MCF 10A (cell line): ENCODE measurements at places on chromosomes 7 and 10.

GRCh38 chr7:130901209-130901783 is 167.3 kb upstream of the KLF14 start:
- peaks cover 75% of the 10 kb centered on the region for H3K4me1 ChIP-seq
- H3K27me3 ChIP-seq, result no peaks in the 10 kb centered on the region
- peak overlapping the region; percentile 97 for H3K27ac ChIP-seq
- peak overlapping the region; percentile 59 for H3K4me3 ChIP-seq

- no peak overlapping the region for H3K27ac ChIP-seq
- no peak for DNase-seq
- H3K4me1 ChIP-seq, result peaks cover 11% of the 10 kb centered on the region
- H3K36me3 ChIP-seq, result no peaks in the 10 kb centered on the region
- H3K4me3 ChIP-seq, result no peak overlapping the region
- H3K27me3 ChIP-seq, result peaks cover 41% of the 10 kb centered on the region
Observed at GRCh38 chr7:156067156-156067555, 254.9 kb upstream of the SHH start.

- peaks cover 7% of the 10 kb centered on the region for H3K4me1 ChIP-seq
- no peaks in the 10 kb centered on the region for H3K27me3 ChIP-seq
- no peak overlapping the region for H3K4me3 ChIP-seq
- no peak for DNase-seq
- H3K27ac ChIP-seq, result no peak overlapping the region
- no peaks in the 10 kb centered on the region for H3K36me3 ChIP-seq
Observed at GRCh38 chr10:124146483-124146882, 53.1 kb upstream of the CHST15 start.

DNA sequence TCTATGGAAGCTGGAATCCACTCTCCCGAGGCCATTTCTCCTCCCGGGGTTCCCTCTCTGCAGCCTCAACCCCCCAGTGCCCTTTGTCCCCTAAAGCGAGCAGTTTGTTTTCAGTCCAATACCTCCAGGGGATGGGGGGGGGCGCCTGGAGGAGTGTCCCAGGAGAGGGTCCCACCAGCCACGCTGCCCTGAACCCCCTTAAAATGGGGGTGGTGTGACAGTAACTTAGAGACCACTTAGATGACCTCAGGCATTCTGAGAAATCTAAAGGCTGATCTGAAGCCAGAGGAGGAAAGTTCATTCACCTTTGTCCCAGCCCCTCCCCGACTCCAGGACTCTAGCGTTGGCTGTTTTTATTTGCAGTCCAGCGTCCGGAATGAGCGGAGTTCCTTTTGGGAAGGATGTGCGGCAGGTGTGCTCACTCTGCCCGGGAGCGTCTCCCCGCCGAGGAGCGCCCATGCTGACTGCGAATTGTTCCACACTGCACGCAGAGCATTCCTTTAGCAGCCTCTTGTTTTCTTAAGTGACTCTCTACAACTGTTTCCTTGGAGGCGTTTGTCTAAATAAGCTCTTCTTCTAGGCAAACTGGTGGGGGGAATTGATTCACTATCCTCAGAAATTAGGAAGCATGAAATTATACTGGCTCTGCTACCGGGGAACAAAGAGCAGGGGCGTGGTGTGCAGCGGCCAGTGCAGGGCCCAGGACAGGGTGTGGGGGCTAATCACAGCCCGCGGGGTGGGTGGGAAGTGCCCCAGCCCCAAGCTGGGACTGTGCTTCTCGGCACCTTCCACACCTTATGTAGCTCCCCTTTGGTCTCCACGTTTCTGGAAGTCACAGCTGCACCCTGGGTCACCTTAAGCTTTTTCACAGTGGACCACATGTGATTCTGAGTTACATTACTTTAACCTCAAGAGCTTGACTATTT is 46.3 kb downstream of the SYPL1 start:
- H3K36me3 ChIP-seq, result peaks cover 6% of the 10 kb centered on the region
- DNase-seq, result peak; percentile 77
- peak overlapping the region; percentile 86 for H3K27ac ChIP-seq
- no peaks in the 10 kb centered on the region for H3K27me3 ChIP-seq

DNA sequence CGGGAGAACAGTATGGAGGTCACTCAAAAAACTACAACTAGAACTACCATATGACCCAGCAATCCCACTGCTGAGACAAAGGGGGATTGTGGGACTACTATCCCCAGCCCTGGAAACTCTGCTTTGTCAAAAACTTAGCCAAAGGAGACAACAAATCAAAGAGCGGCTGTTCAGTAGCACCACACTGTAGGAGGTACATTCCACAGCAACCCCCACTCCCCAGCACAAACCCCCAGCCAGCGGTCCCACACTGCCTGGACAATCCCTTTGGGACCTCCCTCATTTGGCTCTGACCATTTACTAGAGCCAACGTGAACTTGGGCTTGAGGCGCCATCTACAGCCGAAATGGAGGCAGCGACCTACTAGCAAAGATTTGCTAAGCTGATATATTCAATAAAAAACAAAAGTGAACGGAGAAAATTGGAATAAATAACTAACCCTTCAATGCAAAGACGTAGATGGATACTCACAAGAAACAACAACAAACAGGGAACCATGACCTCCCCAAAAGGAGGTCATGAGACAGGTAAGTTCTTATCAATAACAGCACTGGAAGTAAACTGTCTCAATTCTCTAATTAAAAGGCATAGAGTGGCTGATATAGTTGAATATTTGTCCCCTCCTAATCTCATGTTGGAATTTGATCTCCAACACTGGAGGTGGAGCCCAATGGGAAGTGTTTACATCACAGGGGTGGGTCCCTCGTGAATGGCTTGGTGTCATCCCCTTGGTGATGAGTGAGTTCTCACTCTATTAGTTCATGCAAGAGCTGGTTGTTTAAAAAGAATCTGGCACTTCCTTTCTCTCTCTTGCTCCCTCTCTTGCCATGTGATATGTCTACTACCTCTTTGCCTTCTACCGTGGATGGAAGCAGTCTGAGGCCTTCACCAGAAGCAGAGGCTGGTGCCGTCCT is 119.0 kb upstream of the KCNMA1 start:
- H3K4me1 ChIP-seq, result peaks cover 38% of the 10 kb centered on the region
- no peaks in the 10 kb centered on the region for H3K27me3 ChIP-seq
- H3K4me3 ChIP-seq, result no peak overlapping the region
- peaks cover 28% of the 10 kb centered on the region for H3K36me3 ChIP-seq
- peak; percentile 80 for DNase-seq

DNA sequence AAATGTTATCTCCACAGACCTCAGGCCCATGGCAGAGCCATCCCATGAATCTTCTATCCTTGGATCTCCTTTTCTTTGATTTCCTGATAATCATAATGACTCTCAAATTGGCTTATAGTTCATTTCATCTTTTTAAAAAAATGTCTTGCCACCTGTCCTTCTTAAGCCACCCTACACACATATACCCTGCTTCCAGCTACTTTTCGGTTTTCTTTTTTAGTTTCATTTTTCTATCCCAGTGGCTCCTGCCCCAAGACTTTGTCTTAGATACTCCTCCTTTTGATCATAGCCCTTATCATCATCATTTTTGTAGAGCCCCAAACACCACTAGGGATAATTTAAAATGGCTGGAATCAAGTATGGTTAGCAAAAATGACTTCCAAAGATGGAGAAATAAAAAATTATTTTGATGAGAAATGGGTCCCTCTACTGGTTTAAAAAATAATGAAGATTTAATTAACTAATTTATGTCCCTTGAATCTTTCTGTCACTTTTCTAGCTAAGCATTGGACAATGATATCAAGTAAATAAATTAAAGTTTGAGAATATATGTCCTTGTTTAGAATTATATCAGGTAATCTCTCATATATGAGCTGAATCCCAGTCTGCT is 277.3 kb upstream of the SEMA3D start:
- H3K36me3 ChIP-seq, result no peaks in the 10 kb centered on the region
- H3K4me3 ChIP-seq, result peak overlapping the region; percentile 30
- no peak overlapping the region for H3K27ac ChIP-seq
- DNase-seq, result no peak

DNA sequence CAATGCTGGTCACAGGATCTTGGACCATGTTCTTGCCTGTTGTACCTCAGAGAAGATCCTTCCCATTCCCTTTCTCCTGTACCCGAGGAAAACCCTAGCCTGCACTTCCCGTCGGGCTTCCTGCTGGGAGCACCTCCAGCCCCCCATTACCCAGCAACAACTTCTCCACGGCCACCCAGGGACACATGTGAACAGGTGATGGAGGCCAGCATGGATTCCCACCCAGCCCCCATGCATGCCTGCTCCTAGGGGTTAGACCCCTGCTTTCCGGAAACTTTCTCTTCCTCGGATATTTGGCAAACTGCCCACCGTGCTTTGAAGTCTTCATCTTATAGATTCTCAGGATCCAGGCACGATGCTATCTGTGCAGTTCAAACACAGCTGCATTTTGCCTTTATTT is 67.3 kb downstream of the CALML3 start:
- no peaks in the 10 kb centered on the region for H3K27me3 ChIP-seq
- no peak for DNase-seq
- H3K4me3 ChIP-seq, result no peak overlapping the region
- peak overlapping the region; percentile 73 for H3K27ac ChIP-seq
- H3K36me3 ChIP-seq, result no peaks in the 10 kb centered on the region
